Trophoblast cell (in vitro differentiated cells and primary cell): ENCODE measurements at places on chromosomes 2 and 18.

- peaks cover 3% of the 10 kb centered on the region for H3K4me1 ChIP-seq
- DNase-seq: peak; percentile 69
- no peak overlapping the region for H3K27ac ChIP-seq
- no peaks in the 10 kb centered on the region for H3K27me3 ChIP-seq
These were observed 9.4 kb upstream of the CEP68 start for GRCh38 chr2:65046633-65047407.

GRCh38 chr18:1252936-1253335 lies 348.3 kb downstream of the ADCYAP1 start:
- H3K27ac ChIP-seq: no peak overlapping the region
- DNase-seq: no peak
- no peaks in the 10 kb centered on the region for H3K4me1 ChIP-seq

- H3K27me3 ChIP-seq: no peaks in the 10 kb centered on the region
- no peak overlapping the region for H3K4me3 ChIP-seq
- no peaks in the 10 kb centered on the region for H3K4me1 ChIP-seq
These were observed 19.2 kb upstream of the SLC8A1 start for GRCh38 chr2:40470822-40471813.

DNA sequence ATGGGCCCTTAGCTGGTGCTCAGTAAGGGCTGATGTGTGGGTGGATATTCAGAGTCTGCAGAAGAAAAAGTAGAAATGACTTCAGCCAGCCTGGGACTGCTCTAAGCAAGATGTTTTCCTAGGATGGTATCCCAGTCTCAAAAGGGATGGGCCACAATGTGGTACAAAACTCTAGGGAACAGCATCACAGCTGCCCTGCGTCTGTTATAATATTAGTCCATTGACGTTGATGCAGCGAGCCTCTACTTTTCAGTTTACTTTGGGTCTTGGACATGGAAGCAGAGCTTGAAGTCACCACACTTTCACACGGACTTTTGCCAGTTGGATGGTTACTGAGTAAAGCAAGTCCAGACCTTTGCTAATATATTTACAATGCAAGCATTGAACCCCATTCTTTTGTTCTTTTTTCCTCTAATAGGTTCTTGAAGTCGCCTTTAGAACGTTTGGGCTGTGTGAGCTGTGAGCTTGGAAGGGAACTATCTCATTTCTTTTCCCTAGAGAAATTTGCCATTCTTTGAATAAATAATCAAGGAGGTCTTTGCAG lies 105.7 kb downstream of the RDH14 start:
- no peaks in the 10 kb centered on the region for H3K36me3 ChIP-seq
- H3K27me3 ChIP-seq: no peaks in the 10 kb centered on the region
- H3K27ac ChIP-seq: no peak overlapping the region
- H3K4me1 ChIP-seq: no peaks in the 10 kb centered on the region
- H3K4me3 ChIP-seq: no peak overlapping the region

GRCh38 chr18:59353079-59353680 lies 5.9 kb downstream of the LMAN1 start:
- H3K27me3 ChIP-seq: no peaks in the 10 kb centered on the region
- no peaks in the 10 kb centered on the region for H3K4me1 ChIP-seq
- no peak overlapping the region for H3K27ac ChIP-seq
